SJCRH30 (cell line): ENCODE measurements at places on chromosomes 6 and 20.

DNA sequence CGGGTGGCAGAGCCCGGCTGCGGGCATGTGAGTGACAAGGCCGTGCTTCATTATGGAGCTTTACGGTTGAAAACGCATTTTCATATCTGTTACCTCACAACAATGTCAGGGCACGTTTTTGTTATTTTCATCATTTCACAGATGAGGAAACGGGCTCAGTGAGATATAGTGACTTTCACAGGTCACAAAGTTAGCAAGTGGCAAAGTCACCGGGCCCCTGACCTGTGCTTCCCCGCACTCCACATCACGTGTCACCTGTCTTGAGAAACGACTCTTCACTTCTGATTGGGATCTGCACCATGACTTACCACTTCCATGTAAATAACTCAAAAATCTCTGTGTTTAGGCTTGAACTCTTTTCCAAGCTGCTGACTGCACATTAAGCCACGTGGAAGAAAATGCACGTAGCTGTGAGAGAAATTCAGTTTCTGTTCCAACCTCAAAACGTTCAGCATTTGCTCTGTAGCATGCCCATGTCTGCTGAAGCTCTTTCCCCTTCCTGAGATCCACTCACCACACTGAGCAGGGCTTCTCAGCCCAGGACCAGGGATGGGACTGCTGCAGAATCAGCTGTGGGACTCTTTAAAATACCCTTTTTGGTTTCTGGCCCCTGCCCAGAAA is 107.2 kb downstream of the ARMC2 start:
- DNase-seq: no peak

- no peak for DNase-seq
Measured at GRCh38 chr6:88248709-88249321, 82.7 kb upstream of the CNR1 start.

DNA sequence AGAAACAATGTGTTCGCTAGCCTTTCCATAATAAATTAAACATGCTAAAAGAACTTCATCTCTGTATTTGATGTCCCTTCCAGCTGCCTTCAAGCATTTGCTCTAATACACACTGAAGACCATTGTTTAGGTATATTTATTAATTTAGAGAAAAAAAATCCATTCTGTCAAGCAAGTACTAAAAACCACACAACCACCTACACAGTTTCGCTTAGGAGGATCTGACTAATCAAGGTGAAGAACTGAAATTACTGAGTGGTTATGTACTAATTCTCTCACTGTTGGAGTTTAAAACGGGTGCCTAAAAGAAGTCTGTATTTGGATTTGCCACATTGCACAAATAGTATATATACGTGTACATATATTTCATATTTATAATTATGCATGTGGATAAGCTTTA is 58.9 kb downstream of the GMDS start:
- no peak for DNase-seq

DNA sequence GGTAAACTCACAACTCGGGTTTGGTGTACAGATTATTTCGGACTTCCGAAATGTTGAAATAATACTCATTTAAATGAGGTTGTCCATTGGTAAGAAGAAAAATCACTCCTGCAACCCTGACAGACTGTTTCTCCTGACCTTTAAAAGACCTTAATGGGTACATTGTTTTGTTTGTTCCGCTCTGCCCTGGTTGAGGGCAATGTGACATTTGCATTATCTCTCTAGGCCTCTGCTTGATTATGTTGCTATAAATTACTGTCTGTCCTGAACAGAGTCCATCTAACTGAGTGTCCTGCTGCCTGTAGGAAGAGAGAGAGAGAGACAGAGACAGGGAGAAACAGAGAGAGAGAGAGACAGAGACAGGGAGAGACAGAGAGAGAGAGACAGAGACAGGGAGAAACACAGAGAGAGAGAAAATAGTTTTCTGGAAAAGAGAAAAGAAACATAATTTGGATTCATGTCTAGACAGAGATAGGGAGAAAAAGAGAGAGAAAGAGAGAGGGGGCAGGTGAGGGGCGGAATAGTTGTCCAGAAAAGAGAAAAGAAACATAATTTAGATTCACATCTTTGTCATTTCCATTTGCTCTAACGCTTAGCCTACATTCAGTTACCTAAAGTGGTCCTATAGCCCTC is 83.2 kb downstream of the SHLD1 start:
- DNase-seq: no peak

DNA sequence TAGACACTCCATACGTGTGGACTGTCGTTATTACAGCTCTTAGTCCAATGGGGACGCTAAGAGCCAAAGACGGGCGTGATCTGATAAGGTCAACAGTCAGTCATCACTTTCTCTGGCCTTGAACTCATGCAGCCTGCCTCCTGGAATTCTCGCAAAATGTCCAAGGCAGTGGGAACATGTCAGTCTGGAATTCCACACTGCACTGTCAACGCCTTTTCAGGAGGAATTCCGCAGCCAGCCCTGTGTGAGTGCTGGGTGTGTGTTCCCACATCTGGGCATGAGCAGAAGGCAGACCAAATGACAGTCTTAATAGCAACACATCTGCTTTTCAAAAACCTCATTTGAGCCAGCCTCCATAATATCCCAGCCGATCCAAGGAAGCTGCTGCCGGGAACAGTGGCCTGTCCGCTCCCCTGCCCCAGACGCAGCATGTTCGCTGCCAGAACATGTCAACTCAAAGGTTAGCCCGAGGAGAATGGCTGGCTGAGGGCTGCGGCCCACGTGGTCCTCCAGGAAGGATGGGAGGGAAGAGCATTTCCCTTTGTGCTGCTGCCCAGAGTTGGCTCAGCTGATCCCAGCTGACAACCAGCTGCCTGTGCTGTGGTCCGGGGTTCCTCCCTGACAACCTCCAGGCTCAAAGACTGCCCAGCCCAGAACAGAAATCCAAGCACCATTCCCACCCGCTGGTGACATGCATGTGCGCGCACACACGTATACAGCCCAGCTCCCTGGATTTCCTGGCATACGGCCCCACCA is 103.1 kb downstream of the SULF2 start:
- peak; percentile 70 for DNase-seq

DNA sequence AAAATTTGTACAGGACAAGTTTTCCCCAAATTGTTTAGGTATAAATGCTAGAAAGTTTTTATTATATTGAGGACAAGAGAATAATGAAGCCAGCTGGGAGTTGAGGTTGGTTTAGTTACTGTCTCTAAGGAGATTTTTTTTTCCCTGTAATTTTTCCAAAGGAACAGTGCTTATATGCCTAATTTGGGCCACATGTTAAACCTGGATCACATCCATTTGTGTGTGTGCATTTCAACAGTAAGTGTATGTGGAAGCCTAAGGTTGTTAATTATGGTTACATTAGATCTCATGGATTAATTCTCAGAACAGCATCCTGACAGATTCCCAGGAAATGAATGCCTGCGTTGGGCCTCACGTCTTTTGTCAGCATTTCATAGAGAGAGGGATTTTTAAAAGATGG is 4.5 kb downstream of the IGF2R start:
- DNase-seq: no peak

GRCh38 chr20:2984028-2984501 is 59.4 kb upstream of the GNRH2 start:
- no peak for DNase-seq

DNA sequence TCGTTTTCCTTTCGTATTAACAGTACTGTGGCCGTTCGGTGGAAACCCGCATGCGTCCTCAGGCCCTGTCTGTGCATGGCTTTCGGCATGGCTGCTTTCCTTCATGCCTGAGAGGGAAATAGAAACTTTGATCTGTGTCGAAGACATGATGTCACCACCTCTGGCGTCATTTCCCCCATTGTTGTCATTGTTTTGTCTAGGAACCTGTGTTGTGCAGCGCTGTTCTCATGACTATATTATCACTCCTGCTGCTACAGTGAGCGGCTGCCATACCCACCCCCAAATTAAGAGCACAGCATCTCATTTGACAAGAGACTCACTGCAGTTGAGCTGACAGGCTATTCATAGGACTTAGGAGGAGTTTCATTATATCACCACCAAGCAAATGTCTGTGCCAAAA is 172.3 kb downstream of the TMEM242 start:
- DNase-seq: no peak

DNA sequence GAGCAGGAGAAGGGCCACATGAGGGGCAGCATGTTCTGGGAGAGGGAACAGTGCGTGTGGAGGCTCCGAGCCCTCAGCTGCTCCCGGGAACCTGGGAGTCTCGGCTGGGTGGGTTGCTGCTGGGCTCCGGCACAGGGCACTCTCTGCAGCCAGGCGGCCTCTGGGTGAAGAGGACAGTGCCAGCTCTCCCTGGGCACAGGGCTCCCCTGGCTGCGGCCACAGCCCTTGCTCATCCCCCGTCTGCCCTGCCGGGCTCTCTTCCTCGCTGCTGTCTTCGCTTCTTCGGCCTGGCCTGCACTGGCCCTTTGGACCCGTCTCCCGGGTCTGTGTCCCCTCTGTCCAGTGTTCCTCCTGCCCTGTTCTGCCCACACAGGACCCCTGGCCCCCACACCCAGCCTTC is 48.2 kb downstream of the CDH4 start:
- DNase-seq: no peak

DNA sequence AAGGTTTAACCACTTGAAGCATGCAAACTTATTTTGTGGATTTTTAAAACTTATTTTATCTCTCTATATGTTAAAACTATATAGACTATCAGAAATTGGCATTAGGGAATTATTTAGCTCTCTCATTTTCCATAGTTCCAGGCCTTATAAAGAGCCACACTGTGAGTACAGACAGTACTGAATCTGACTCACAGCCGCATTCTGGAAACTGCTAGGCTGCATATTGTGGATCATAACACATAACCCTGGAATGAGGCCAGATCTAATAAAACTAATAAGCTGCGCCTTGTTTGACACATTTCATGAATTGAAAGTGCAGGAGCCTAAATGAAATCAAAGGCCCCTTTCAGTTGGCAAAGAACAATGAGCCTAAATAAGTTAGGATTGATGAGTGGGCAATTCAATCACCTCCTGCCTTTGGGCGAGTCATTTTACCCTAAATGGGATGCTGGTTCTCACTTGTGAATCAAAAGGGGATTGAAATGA is 308.4 kb downstream of the PACRG start:
- no peak for DNase-seq

DNA sequence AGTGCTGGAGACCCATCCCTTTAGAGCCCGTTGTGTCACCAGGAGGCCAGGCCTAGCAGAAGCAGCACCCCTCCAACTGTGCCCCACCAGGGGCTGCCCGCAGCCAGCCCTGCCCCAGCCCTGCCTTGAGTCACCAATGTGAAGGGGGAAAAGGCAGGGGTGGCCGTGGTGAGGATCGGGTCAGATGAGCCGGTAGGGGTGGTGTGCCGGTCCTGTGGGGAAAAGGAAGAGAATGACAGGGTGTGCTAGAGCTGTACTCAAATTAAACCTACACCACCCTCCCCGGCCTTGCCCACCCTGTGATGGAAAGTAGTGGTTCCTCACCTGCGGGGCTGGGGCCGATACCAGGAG is 3.1 kb downstream of the SAPCD1 start:
- DNase-seq: no peak

GRCh38 chr20:8724884-8725283 is 344.0 kb upstream of the PLCB4 start:
- no peak for DNase-seq

- DNase-seq: no peak
Measured at GRCh38 chr6:44478158-44478557, 90.7 kb downstream of the CDC5L start.

- no peak for DNase-seq
Measured at GRCh38 chr6:33974030-33974429, 170.2 kb upstream of the MLN start.

DNA sequence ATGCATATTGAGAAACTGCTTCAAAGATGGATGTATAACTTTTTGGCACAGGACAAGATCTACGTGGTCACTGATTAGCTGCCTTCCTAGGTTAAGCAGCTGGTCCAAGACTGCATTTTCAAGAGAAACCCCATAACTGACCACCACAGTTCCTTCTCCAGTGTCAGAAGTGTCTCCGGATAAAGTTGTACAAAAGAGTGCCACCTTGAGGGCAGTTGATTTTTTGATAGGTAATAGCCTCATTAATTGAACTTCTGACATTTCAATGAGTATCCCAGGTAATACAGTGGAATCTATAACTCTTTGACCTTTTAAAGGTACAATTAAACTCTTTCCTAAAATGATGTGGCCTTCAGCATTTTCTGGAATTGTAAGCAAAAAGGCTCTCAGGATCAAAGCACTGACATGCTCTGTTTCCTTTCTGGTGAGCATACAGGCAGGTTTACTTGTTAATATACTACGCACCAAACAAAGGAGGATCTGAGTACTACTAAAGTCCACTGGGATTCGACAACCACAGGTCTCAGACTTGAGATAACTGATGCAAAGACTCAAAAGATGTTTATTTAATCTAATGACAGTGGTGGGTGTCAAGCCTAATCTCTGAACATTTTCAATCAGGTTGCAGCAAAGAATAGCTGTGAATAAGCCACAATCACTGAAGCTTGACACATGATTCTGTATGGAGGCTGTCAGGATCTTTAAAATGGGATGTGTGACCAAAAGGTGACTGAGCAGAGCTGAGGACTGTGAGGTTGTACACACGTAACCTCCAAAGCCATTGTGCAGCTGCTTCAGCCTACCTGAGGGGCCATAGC is 21.2 kb downstream of the MKKS start:
- no peak for DNase-seq

DNA sequence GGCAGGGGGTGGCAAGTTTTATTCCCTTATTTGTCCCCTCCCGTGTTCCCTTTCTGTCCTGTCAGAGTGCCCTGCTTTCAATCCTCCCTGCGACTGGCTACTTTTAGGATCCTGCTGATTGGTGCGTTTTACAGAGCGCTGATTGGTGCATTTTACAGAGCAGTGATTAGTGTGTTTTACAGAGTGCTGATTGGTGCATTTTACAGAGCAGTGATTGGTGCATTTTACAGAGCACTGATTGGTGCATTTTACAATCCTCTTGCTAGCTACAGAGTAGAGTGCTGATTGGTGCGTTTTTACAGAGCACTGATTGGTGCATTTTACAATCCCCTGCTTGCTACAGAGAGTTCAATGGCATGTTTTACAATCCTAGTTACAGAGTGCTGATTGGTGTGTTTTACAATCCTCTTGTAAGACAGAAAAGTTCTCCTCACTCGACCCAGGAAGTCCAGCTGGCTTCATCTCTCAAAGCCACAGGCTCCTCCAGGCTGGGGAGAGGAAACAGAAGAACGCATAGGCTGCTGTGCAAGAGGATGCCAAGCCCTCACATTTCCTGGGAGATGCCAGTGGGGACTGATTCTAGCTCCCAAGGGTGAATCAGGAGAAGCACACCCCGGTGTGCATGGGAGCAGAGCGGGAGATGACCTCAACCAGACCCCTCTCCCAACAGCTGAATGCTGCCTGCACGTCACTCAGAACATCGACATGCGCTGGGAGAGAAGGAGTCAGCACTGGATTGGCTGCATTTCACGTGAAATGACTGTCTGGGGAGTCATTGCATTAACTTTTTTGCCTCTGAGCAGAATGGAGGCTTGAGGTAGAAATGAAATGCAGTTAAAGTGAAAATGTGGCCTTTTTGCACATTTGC is 48.3 kb upstream of the SLC22A23 start:
- no peak for DNase-seq

GRCh38 chr6:145498425-145498824 is 236.9 kb downstream of the EPM2A start:
- DNase-seq: no peak

- no peak for DNase-seq
Measured at GRCh38 chr6:72283571-72283970, 338.3 kb upstream of the KCNQ5 start.
